Lower lobe of right lung (tissue), 2 donors: ENCODE measurements at places on chromosomes 12 and 14.
A peak's percentile ranks its signal among the peaks of the same experiment; 100 is the strongest.

DNA sequence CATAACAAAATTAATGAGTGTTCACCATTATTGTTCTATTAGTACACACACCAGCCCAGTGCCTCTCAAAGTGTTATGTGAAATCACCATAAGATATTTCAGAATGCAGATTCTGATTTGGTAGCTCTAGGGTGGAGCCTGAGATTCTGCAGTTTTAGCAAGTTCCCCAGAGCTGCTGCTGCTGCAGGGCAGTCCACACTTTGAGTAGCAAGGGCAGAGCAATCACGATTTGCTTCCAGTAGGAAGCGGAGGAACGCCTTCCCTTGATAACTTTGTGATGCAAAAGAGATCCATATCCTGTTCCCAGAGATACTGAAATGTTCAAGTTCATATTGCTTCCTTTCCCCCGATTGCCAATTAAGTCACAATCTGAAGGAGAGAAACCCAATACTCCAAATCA is 57.9 kb downstream of the SLC17A8 start:
- H3K27me3 ChIP-seq = no peaks in the 10 kb centered on the region
- no peak overlapping the region for H3K27ac ChIP-seq
- H3K4me1 ChIP-seq = no peaks in the 10 kb centered on the region
- DNase-seq = no peak
- H3K4me3 ChIP-seq = no peak overlapping the region
- no peaks in the 10 kb centered on the region for H3K36me3 ChIP-seq

DNA sequence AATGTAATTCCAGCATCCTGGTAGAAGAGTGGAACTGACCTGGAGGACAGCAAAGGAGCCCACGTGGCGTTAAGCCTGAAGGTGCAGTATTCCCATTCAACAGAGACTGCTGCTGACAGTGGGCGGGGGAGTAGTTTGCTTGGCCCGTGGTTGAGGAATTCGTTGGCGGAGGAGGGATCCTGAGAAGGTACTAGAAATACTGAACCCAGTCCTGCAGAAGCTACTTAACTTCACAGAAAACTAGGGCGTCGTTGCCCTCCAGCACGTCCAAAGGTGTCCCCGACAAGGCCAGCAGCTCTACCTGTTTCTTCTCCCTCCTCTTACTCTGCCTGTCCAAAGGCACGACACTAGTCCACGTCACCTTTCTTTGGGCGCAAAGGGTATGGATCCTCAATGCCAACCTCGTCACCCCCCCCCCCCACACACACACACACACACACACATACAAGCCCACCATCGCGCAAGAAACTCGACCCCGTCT is 303 bp downstream of the PUS7L start:
- no peaks in the 10 kb centered on the region for H3K36me3 ChIP-seq
- H3K27ac ChIP-seq = peak overlapping the region; percentile 60
- H3K27me3 ChIP-seq = no peaks in the 10 kb centered on the region
- H3K4me3 ChIP-seq = peak overlapping the region; percentile 76
- peaks cover 42% of the 10 kb centered on the region for H3K4me1 ChIP-seq

GRCh38 chr14:91125271-91125660 is 11.4 kb downstream of the DGLUCY start:
- no peak overlapping the region for H3K27ac ChIP-seq
- H3K27me3 ChIP-seq = no peaks in the 10 kb centered on the region
- DNase-seq = no peak
- no peak overlapping the region for H3K4me3 ChIP-seq
- peaks cover 10% of the 10 kb centered on the region for H3K4me1 ChIP-seq

- no peaks in the 10 kb centered on the region for H3K4me1 ChIP-seq
- H3K4me3 ChIP-seq = no peak overlapping the region
- H3K36me3 ChIP-seq = no peaks in the 10 kb centered on the region
- H3K27ac ChIP-seq = no peak overlapping the region
- DNase-seq = no peak
Observed at GRCh38 chr14:62162998-62163589, 400.9 kb downstream of the SNAPC1 start.

DNA sequence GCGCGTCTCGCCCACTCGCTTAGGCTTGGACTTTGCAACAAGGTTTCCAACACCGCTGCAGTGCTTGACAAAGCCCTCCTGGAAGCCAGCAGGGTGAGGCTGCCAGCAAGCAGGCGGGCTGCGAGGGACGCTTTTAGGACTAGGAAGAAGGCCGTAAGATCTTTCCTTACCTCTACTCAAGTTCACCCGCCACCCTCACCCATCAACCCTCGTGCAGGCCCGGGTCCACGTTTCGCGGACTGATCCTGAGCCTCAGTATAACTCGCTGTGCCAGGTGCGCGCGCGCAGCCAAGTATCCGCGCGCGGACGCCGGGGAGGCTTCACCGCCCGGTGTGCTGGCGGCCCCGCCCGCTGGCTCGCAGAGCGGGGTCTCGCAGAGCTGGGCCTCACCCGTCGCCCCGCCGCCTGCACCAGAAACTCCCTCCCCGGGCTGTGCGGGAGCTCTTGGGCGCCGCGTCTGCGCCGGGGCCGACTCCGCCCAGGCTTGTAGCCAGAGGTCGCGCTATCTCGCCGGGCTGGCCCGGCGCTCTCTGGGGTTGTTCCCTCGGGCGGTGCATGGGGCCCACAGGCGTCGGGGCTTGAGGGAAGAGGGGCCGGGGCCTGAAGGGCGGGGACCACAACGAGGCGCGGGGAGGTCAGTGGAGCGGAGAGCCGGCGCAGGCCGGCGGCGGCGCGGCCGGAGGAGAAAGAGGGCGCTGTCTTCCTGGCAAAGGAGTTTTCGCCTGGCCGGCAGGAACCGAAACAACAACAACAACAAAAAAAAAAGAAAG is 7.6 kb upstream of the SIX1 start:
- no peaks in the 10 kb centered on the region for H3K36me3 ChIP-seq
- H3K4me3 ChIP-seq = peak overlapping the region; percentile 66
- peaks cover 41% of the 10 kb centered on the region for H3K4me1 ChIP-seq
- DNase-seq = peak; percentile 69

DNA sequence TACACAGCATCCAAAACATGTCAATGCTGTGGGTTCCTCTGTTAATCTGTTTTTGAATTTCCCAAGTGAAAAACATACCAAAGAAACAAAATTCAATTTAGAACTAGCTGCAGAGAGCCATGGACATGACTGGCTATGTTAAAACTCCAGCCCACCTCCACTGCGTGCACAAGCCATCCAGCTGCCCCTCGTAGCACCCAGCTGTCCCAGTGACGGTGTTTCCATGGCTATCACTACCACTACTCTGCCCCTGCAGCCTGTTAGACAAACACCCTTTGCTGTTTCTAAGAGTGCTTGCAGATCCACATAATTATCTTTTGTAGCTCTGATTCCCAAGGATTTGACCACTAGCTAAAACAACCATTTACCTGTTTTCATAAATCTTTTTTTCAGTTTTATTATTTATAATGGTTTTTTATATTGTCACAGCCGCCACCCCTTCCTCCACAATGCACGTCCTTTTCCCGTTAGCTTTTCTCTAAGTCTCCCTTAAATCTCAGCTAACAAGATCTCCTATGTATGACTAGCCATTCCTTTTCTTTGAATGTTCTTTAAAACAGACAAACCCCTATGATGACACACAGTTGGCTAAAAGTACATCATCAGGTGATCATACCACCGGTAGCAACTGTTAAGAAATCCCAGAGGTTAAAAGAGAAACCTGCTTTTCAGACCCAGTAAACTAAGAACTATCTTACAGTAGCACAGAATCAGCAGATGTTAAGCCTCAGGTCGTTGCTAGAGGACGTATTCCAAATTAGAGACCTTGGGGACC is 37.8 kb upstream of the NAA30 start:
- no peak overlapping the region for H3K27ac ChIP-seq
- no peaks in the 10 kb centered on the region for H3K27me3 ChIP-seq
- no peak for DNase-seq
- H3K36me3 ChIP-seq = no peaks in the 10 kb centered on the region
- no peaks in the 10 kb centered on the region for H3K4me1 ChIP-seq

DNA sequence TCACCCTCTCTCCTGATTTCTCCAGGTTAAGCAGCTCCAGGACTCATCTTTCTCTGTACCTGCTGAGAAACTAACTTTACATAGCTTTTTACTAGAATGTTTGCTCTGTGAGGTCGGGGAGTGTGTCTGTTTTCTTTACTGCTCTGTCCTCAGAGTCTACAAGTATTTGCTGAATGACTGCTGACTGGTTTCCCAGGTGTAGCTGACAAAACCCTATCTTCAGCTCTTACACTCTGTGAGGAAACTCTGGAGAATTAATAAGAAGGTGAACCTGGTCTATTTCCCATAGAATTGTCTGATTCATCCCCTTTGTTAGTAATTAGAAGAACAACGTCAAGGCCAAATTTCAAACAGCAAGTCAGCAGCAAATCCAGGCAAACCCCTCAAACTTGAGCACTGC is 226.8 kb downstream of the ZFP36L1 start:
- H3K27ac ChIP-seq = peak overlapping the region; percentile 43
- no peaks in the 10 kb centered on the region for H3K27me3 ChIP-seq
- peaks cover 75% of the 10 kb centered on the region for H3K4me1 ChIP-seq
- no peaks in the 10 kb centered on the region for H3K36me3 ChIP-seq

DNA sequence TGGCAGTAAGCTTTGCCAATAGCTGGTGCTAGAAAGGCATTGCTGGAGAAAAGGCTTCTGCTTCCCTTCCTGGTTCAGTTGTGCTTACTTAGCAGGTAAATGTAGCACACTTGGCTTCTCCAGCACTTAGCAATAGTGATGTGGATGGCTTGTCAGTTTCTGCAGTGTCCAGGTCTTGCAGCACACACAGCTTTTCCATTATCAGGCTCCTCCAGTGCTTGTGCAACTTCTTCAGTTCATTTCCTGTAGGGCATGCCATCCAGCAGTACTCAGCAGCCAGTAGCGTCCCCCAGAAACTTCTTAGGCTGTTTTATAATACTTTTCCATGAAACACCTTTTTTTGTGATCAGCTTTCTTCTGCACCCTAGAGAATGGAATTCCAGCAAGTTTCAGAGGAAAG is 154.6 kb downstream of the SLC6A15 start:
- no peaks in the 10 kb centered on the region for H3K27me3 ChIP-seq
- no peaks in the 10 kb centered on the region for H3K36me3 ChIP-seq
- H3K4me3 ChIP-seq = no peak overlapping the region
- no peak for DNase-seq

- H3K27me3 ChIP-seq = no peaks in the 10 kb centered on the region
- H3K4me3 ChIP-seq = no peak overlapping the region
- DNase-seq = no peak
- H3K36me3 ChIP-seq = no peaks in the 10 kb centered on the region
- no peak overlapping the region for H3K27ac ChIP-seq
Observed at GRCh38 chr14:98984027-98984718, 287.8 kb downstream of the BCL11B start.

DNA sequence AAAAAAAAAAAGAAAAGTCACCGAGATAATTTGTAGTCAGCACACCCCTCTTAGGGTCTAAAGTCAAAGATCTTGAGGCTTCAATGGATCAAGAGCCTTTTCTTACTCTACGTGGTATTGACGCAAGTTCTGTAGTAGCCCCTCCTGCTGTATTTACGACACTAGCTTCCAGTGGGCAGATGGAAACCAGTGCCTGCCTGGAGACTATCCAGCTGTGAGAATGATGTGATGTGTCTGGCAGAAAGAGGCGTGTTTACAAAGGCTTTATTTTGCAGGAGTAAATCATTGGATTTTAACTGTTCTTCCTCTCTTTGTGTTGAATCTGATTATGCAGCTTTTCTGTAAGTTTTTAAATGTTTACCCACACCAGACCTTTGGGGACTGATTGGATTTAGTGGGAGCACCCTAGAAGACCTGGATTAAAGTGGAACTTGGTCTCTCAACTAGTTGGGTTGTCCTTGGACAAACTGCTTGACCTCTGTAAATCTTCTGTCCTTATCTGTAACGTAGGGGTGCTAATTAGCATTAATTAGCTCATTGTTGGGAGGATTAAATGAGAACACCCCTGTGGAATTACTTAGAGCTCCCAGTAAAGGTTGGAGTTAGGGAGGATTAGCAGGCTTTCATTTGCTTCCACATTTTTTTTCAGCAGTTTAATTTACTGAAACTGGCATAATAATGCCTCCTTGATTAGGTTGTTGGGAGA is 72.4 kb downstream of the RASSF3 start:
- no peak overlapping the region for H3K27ac ChIP-seq
- no peaks in the 10 kb centered on the region for H3K27me3 ChIP-seq
- DNase-seq = no peak

DNA sequence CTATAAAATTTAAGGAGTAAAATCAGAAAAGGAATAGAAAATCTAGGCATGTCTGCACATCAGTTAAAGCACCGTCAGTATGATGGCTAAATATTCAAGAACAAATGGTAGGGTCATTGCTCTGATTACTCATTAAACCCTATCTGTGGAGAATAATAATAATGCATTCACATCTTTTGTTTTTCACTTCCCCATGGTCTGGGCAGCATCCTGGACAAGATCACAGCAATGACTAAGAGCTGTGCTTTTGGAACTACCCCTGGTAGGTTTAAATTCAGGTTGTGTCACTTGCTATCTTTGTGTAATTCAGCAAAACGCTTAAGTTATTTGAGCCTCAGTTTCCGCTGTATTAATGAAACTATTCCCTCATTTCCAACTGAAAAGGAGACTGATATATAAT is 33.1 kb downstream of the C12orf42 start:
- no peak overlapping the region for H3K27ac ChIP-seq
- H3K36me3 ChIP-seq = no peaks in the 10 kb centered on the region
- DNase-seq = no peak
- no peaks in the 10 kb centered on the region for H3K4me1 ChIP-seq
- H3K4me3 ChIP-seq = no peak overlapping the region
- no peaks in the 10 kb centered on the region for H3K27me3 ChIP-seq

GRCh38 chr14:104101651-104102281 is 16.3 kb downstream of the ASPG start:
- no peaks in the 10 kb centered on the region for H3K27me3 ChIP-seq
- no peak overlapping the region for H3K4me3 ChIP-seq
- DNase-seq = peak; percentile 37
- H3K4me1 ChIP-seq = peaks cover 12% of the 10 kb centered on the region
- H3K27ac ChIP-seq = no peak overlapping the region

DNA sequence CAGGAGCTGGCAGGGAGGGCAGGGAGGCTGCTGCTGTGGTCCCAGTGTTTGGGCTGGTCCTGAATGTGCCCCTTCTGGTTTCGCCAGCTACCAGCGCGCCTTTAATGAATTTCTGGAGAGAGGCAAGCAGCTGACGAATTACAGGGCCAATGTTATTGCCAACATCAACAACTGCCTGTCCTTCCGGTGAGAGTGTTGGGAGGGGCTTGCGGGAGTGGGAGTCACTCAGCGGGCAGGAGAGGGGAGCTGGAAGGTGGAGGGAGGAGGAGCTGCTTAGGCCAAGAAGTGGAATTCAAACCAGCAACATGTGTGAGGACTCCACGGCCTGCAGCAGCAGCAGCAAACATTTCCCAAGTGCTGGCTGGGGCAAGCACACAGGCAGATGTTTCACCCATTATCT is 7.7 kb downstream of the TNFAIP2 start:
- H3K27ac ChIP-seq = no peak overlapping the region
- DNase-seq = no peak
- H3K4me1 ChIP-seq = peaks cover 40% of the 10 kb centered on the region
- H3K36me3 ChIP-seq = peaks cover 81% of the 10 kb centered on the region
- H3K27me3 ChIP-seq = no peaks in the 10 kb centered on the region
- no peak overlapping the region for H3K4me3 ChIP-seq

DNA sequence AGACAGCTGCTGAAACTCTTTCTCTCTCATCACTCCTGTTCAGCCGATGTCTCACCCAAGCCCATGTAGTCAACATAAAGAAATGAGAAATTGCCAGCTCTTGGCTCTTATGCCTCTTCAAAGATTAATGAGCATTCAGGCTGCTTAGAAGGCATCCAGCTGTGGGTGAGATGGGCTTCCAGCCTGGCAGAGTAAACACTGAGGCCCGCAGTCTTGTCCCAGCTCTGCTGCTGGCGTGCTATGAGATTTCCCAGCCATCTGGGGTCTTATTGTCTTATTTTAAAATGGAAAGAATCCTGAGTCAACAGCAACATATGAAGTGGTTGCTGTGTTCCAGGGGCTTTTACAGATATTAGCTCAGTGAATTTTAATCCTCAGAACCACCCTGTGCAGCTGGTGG is 12.6 kb downstream of the RXYLT1 start:
- no peak overlapping the region for H3K27ac ChIP-seq
- no peak overlapping the region for H3K4me3 ChIP-seq
- H3K27me3 ChIP-seq = no peaks in the 10 kb centered on the region
- DNase-seq = no peak
- H3K4me1 ChIP-seq = no peaks in the 10 kb centered on the region
- H3K36me3 ChIP-seq = peaks cover 29% of the 10 kb centered on the region
